ENCODE measurements at places on chromosomes 5 and 9.

- DNase-seq: no peak
These were observed 35.3 kb upstream of the SMIM23 start for GRCh38 chr5:171750311-171750788.

- no peak for DNase-seq
These were observed 34.5 kb upstream of the MED10 start for GRCh38 chr5:6412811-6413210.

- no peak for DNase-seq
These were observed 60.3 kb upstream of the RFX3 start for GRCh38 chr9:3586066-3586465.

- no peak for DNase-seq
These were observed 258.5 kb downstream of the BNC2 start for GRCh38 chr9:16611983-16612382.

- DNase-seq: no peak
These were observed 77.0 kb downstream of the ZCCHC7 start for GRCh38 chr9:37197158-37198038.

GRCh38 chr9:98909935-98910334 is 33.8 kb upstream of the COL15A1 start:
- DNase-seq: no peak

GRCh38 chr5:168334280-168334679 is 42.8 kb downstream of the WWC1 start:
- no peak for DNase-seq

DNA sequence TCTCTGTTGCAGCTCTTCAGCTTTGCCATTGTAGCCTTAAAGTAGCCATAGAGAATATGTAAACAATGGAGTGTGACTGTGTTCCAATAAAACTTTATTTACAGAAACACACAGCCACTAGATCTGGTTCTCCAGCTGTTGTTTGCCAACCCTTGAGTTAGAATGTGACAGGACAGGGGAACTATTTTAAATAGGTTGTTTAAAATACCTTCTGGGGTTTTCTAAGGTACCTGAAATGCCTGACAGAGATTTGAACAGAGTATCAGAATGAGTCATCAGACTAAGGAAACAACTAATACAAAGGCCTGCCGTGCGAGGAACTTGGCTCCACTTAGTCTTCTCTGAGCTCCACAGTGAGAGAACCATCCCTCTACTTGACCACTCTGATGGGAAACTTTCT is 85.4 kb downstream of the HSD17B4 start:
- DNase-seq: no peak

GRCh38 chr5:115888027-115888426 is 46.3 kb downstream of the AP3S1 start:
- no peak for DNase-seq

DNA sequence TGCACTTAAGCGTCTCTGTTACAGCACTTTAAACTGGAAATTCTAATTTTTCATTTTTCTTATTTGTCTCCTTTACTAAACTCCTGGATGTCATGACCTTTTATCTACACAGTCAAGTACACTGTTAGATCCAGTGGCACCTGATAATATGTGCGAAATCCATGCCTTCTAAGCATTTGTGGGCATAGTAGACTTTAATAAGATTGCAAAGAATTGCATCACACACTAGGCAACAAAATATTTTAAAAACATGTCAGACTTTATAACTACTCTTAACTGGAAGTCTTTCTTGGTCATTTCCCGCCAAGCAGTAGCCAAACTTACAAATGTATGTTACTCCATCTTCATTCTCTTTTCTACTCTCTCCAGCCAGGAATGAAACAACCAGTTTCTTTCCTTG is 5.0 kb upstream of the SPINK1 start:
- DNase-seq: no peak

GRCh38 chr5:32330126-32330971 is 17.6 kb upstream of the MTMR12 start:
- DNase-seq: no peak

GRCh38 chr5:2227433-2227832 is 344.7 kb upstream of the IRX4 start:
- DNase-seq: no peak

DNA sequence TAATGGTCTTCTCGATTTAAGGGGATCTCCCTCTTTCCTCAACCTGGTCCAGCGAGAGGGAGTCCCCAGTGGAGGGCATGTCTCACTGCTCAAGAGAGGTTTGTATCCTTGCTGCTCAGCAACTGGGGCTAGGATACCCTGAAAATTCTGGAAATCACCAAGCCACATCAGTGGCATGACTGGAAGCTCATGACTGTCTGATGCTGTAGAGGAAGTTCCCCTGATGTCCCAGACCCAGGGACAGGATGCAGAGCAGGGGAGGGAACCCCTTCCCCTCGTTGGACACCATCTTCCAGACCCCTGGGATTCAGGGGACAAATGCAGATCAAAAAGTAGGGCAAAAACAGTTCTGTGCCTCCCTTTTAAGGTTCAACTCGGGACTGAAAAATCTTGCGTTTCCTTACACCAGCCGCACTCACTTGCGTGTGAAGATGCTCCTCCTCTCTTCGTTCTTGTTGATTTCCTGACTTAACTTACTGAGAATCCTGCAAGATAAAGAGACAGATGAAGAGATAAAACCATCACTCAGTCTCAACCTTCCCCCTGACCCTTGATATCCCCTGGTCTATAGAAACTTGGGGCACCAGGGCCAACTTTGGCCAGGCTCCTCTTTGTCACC is 22.1 kb downstream of the LCP2 start:
- DNase-seq: no peak

DNA sequence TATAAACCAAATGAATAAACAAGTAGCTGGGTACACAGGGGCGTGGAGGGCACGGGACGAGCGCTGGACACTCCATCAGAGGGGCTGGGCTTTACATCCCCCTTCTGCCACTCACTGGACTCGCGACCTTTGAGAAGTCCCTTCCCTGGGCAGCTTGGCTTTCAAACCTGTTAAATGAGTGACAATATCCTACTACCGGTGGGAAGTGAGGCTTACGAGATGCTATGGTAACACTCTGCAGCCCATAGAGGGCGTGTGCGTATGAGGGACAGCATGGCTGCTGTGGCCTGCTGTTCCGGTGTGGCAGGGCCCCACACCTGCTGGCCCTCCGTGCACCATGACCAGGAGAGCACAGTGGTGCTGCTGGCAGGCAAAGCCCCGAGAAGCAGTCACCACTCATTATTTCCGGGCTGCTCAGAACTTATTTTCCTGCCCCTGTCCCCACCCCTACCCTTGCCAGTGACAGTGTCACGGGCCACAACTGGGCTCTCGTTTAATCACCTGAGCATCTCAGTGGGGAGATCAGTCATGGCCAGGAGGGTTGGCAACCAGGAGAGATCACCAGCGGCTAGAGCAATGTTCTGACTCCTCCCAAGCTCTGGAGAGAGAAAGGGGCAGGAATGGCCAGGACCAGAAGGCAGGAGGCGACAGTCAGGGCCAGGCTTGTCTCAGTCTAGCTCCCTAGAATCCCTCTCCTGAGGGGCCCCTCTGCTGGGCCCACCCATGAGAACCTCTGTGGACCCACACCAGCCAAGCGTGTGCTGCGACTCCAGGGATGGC is 10.5 kb downstream of the CLTB start:
- DNase-seq: no peak

DNA sequence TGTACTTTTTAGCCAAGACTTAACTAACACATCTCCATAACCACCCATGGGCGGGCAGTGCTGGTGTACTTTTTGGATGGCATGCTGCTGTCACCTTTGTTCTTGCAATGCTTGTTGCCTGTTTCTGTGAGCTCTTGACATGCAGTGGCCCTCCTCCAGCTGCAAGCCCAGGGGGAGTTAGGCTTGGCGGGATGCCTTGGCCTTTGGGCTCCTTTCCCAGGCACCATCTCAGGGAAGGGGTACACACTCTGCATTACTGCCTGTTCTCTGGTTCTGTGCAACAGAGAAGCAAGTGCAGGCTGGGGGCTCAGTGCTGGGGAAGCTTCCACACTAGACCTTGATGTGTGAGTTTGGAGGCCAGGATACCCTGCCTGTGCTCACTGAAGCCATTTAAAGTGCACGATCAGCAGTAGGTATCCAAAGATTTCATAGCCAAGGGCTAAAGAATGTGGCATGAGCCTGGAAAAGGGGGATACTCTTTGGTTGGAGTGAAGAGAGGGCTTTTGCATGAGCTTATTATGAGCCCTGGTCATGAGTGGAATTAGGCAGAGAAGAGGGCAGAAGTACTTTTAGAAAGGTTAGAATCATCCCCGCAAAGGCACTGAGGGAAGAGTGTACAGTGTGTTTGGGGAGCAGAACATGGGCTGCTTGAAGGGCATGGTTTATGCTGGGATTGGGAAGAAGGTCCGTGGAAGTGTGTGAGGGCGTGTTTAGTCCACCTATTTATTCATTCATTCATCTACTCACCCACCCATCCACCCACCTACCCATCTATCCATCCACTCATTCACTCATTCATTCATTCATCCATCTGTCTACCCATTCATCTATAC is 22.5 kb downstream of the PSAT1 start:
- no peak for DNase-seq

DNA sequence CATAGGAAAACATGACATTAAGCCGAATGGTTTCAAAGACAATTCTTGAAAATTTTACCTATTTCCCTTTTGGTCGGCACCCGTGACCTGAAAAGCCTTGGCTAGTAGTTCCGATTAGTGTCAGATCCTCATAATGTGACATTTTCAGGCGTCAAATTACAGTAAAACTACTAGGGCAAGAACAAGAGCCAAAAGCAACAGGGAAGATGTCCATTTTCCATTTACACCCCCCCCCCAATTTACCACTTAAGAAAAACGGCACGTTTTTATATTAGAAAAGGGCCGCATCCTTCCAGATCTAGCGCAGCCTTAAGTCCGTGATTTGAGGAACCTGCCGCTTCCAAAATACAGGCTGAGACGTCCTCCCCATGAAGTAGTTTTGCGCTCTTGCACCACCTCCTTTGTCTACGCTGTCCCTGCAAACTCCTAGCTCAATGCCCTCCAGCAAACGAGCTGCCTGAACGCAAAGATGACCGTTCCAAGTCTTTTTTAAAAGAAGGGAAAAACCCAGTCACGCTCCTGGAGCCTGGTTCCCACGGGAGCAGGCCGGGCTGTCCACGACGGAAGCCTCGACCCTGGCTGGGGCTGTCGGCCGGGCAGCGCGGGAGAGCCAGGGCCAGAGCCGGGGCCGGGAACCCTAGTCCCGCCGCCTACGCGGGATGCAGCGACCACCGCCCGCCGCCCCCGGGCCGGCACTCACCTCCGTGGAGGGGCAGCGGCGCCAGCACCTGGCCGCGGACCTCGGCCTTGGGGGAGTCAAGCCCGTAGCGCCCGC is 616 bp downstream of the RNF130 start:
- no peak for DNase-seq

DNA sequence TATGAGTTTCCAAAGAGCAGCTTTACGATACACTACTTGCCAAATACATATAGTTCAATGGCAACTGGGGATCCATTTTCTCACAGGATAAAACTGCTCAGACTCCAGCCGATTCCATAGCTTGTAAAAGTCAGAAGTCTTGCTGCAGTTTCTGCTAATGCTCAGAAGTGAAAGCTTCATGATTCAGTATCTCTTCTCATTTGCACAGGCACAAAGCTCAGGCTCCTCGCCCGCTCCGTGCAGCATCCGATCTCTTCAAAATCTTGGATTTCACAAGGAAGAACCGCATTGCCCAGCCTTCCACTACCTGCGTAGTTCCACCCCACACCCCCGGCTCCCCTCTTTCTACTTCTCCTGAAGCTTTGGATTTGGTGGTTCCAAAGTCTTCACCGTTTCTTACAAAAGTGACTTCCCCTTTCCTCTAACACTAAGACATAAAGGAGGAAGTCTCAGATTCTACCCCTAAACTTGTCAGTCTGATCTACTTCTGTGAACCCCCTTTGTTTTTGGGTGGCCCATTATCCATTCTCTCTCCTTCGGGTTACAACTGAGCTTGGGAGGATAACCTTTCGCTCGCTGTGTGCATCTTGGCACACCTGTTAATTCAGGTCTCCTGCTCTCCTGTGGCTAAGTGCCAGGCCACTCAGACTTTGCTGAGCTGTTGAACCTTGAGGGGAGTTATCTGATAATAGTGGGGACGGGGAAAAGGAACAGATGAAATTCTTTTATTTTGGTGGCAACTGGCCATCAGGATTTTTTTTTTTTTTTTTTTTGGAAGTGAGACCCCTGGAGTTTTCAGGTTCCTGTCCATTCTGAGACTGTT is 194.1 kb downstream of the GNA14 start:
- no peak for DNase-seq

GRCh38 chr5:121027636-121028035 is 563.5 kb downstream of the PRR16 start:
- no peak for DNase-seq

DNA sequence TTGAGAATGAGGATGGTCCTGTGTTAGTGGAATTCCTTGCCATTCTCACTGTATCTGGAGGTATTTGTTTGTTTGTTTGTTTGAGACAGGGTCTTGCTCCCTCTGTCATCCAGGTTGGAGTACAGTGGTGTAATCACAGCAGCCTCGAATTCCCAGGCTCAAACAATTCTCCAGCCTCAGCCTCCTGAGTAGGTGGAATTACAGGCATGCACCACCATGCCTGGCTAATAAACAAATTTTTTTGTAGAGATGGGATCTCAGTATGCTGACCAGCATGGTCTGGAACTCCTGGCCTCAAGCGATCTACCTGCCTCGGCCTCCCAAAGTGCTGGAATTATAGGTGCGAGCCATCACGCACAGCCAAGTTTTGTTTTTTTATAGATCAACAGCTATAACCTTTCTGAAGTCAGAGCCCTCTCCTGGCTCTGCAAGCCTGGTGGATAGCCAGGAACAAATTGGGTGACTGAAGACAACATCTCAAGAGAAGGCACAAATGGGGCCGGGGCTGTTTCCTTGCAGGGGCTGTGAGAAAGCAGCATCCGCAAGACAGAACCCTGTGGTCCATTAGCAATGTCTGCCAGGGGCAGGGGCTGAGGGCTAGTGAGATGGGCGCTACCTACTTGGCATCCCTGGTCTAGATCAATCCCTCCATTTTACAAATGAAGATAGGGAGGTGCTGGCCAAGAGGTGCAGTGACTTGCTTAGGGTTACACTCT is 18.8 kb downstream of the SH3PXD2B start:
- no peak for DNase-seq

DNA sequence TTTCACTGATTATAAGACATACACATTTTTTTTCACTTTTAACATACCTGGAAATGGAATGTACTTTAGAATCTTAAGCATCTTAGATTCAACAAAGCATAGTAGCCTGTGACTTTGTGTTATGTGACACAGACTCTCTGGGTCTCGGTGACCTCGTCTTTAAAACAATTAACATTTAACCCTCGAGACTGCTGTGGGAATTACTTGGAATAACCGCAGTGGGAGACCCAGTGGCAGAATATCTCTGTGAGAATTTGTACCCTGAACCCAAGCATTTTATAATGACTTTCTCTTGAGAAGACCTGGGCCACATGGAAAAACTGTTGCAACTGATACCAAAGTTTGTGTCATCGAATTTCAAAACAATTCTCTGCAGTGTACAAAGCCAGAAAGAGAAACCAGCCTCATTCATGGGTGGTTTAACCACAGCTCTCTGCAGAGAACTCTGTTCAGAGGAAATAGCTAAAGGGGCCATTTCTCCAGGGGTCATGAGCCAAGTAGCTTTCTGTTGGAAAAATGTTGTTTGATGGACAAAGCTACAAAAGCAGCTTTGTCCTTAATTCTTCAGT is 10.0 kb upstream of the RETREG1 start:
- DNase-seq: no peak

- DNase-seq: no peak
These were observed 276.9 kb downstream of the OSTF1 start for GRCh38 chr9:75365196-75365595.

Measured in stimulated activated CD8-positive, alpha-beta memory T cell treated with anti-CD3 and anti-CD28 coated beads, Interleukin-15, amount 100 ng/mL, for 1 hour (primary cell).